Testis (tissue), 5 donors: ENCODE measurements at places on chromosomes 7 and 10. TPM values are rescaled to one million over a fixed set of nuclear protein-coding genes. Genes with fewer than 3 reads are reported as not detected.

- H3K27me3 ChIP-seq, result no peaks in the 10 kb centered on the region
- no peak overlapping the region for H3K27ac ChIP-seq
- H3K4me3 ChIP-seq, result no peak overlapping the region
- H3K36me3 ChIP-seq, result no peaks in the 10 kb centered on the region
- no peak for DNase-seq
These were observed 166.3 kb upstream of the RNF32 start for GRCh38 chr7:156474241-156474743.

ZNF503 gene
- 9.8 TPM for total RNA-seq

GRCh38 chr10:66572700-66573099 lies 353.1 kb upstream of the LRRTM3 start:
- H3K4me3 ChIP-seq, result no peak overlapping the region
- no peak overlapping the region for H3K27ac ChIP-seq
- H3K4me1 ChIP-seq, result no peaks in the 10 kb centered on the region
- H3K27me3 ChIP-seq, result no peaks in the 10 kb centered on the region
- no peak for DNase-seq
- no peaks in the 10 kb centered on the region for H3K36me3 ChIP-seq

DNA sequence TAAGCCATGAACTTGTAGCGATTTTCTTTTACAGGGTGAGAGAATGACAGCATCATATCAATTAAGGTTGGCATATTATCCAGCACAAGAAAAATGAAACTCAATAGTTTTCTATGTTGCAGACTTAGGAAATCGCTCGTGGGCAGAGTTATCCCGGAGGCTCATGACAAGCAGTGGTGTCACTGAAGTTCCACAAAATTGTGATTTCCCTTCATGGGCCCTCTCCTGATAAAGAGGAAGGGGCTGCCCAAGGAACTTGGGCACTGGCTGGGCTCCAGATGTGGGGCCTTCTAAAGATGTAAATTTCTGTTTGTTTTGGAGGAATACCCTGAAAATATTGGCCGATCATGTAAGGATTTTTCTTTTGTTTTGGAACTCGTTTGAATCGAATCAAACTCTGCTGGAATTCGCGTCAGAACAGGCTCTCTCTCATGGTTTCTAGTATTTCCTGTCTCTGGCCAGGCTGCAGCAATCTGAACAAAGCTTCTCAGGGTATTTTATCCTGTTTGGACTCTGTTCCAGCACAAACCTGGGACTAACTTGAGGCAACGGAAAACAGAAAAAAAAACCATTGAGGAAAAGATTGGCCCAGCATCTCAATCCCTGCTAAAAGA lies 340.6 kb upstream of the NRP1 start:
- no peak for DNase-seq
- no peaks in the 10 kb centered on the region for H3K36me3 ChIP-seq
- no peaks in the 10 kb centered on the region for H3K27me3 ChIP-seq
- peak overlapping the region; percentile 20 for H3K27ac ChIP-seq

DNA sequence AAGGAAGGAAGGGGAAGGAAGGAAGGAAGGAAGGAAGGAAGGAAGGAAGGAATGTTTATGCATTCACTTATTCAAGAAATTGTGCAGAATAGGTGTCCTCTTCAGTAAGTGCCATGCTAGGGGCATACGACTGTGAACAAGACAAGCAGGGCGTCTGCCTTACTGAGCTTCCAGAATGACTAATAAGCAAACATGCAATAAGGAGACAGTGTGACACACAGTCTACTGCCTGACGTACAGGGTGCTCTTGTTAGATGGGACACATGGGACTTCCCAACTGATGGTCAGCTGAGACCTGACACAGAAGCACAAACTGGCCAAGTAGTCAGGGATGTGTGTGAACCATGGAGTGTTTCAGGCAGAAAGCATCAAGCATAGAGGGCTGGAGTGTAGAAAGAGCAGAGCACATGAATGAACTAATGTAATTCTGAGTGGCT lies 18.2 kb downstream of the DNAJC12 start:
- no peak overlapping the region for H3K27ac ChIP-seq
- no peaks in the 10 kb centered on the region for H3K4me1 ChIP-seq
- no peaks in the 10 kb centered on the region for H3K27me3 ChIP-seq
- H3K36me3 ChIP-seq, result no peaks in the 10 kb centered on the region
- no peak overlapping the region for H3K4me3 ChIP-seq

OR6B1 gene
- total RNA-seq, result 1.8 TPM

DNA sequence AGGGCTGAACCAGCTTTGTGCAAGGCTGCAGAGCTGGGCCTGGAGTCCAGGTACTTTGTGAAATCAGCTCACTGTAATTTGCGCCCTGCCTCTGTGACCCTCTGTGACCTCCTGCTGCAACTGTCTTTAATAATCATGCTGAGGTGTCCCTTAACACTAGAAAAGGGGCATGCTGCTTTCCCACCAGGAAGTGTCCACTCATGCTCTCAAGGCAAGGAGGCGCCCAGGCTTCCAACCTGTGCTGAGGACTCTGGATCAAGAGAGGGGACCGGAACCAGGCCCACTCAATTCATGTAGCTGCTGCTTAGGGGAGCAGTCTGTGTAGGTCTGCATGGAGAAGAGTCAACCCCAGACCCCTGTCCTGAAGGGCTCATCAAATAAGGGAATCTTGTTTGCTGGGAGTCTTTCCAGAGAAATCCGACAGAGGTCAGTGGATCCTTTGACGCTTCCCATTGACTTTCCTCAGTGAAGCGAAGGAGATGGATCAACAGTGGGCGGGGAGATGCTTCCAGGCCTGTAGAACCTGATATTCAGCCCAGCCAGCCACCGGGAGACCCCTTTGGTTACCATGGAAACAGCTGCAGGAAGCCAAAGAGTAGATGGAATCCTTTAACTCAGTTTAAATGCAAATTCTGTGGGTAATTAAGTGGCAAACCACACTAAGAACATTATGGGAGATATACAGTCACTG lies 945.9 kb downstream of the GRID1 start:
- no peak overlapping the region for H3K4me3 ChIP-seq
- DNase-seq, result no peak
- no peaks in the 10 kb centered on the region for H3K27me3 ChIP-seq
- H3K4me1 ChIP-seq, result no peaks in the 10 kb centered on the region
- no peaks in the 10 kb centered on the region for H3K36me3 ChIP-seq
- H3K27ac ChIP-seq, result no peak overlapping the region

DNA sequence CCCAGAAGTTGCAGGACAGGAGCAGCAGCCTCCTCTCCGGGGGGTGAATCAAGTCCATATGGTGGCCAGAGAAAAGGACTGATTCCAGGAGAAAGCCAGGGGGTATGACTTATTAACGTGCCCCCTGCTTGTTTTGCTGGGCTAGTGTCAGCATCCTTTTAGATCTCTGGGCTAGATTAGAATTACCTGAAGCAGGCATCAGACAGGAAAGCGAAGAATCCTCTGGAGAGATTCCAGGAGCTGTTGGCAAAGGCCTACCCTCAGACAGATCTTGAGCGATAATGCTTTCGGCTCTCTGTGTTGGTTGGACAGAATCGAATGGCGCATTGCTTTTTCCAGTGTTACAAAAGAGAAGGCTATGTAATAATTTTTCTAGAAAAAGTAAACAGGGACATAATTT lies 164.0 kb upstream of the GLI3 start:
- no peaks in the 10 kb centered on the region for H3K4me1 ChIP-seq
- no peak overlapping the region for H3K4me3 ChIP-seq
- no peaks in the 10 kb centered on the region for H3K36me3 ChIP-seq
- H3K27me3 ChIP-seq, result no peaks in the 10 kb centered on the region
- H3K27ac ChIP-seq, result no peak overlapping the region

DNA sequence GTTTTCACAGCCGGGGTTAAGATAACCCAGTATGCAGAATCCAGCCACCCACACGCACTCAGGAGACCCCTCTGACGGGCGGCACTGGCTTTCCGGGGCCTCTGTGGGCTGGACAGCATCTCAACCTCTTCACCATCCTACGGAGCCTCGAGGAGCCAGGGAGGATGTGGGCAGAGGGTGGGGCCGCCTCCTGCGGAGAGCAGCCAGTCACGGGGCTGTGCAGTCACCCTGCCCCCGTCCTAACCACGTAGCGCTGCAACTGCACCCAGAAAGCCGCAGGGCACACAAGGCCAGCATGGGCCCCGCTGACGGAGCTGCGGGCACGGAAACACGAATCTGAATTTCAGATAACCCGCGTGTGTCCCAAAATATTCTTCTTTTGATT lies 270.3 kb downstream of the ELFN1 start:
- no peak overlapping the region for H3K27ac ChIP-seq
- H3K4me3 ChIP-seq, result no peak overlapping the region
- H3K4me1 ChIP-seq, result peaks cover 14% of the 10 kb centered on the region
- H3K27me3 ChIP-seq, result no peaks in the 10 kb centered on the region

DNA sequence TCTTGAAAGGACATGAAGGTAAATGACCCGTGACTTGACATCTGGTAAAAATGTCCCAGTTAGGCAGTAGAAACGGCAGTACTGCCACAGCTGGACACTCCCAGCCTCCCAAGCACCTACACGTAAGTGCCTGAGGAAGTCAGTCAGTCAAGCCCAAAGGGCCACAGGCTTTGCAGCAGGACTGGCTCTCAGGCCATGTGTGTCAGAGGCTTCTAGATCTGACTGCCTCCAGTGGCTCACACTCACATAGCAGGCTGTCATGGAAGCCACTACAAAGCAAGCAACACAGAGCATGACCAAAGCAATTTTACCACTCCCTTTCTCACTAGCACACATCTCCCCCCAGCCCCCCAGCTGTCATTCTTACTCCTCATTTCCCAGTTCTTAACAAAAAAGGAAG lies 17.8 kb upstream of the CCNJ start:
- H3K27me3 ChIP-seq, result no peaks in the 10 kb centered on the region
- peak; percentile 20 for DNase-seq
- H3K4me1 ChIP-seq, result no peaks in the 10 kb centered on the region
- H3K4me3 ChIP-seq, result no peak overlapping the region
- H3K36me3 ChIP-seq, result no peaks in the 10 kb centered on the region
- no peak overlapping the region for H3K27ac ChIP-seq

A1CF gene
- not detected for total RNA-seq

DNA sequence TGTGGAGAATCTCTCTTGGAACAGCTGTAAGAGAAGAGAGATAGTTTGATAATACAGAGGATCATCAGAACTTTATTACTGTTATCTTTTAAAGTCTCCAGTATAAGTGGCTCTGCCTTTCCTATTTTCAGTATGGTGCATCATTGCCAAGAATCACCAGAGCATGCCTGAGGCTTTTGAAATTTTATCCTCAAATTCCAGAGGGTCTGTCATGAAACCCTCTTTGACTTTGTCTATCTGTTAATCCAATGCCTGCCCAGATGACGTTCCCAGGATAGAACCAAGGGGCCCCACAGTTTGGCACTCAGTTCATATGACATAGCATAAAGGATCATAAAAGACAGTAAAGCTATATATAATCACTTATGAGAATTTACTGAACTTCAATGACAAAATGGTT lies 35.3 kb upstream of the SEMA3C start:
- H3K4me3 ChIP-seq, result no peak overlapping the region
- H3K4me1 ChIP-seq, result no peaks in the 10 kb centered on the region
- no peak for DNase-seq
- H3K27ac ChIP-seq, result no peak overlapping the region

PFKFB3 gene
- total RNA-seq, result 53.9 TPM

NKX6-2 gene
- total RNA-seq, result 20.1 TPM

DNA sequence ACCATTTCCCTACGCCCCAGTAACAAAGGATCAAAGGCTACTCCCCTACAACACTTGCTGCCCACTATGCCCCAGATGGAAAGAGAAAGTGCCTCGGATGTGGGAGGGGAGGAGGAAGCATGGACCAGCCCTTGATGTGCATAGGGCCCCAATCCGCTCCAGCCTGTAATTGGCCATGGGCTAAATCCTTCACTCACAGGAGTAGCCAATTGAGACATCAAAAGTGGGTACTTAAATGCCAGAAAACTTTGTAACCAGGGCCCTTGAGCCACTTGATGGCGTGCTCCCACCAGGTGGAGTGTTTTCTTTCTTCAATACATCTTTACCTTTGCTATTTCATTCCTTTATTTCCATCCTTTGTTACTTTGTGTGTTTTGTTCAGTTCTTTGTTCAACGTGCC lies 500.5 kb upstream of the LRRN3 start:
- no peak overlapping the region for H3K4me3 ChIP-seq
- no peaks in the 10 kb centered on the region for H3K36me3 ChIP-seq
- H3K27ac ChIP-seq, result no peak overlapping the region
- no peaks in the 10 kb centered on the region for H3K4me1 ChIP-seq

DNA sequence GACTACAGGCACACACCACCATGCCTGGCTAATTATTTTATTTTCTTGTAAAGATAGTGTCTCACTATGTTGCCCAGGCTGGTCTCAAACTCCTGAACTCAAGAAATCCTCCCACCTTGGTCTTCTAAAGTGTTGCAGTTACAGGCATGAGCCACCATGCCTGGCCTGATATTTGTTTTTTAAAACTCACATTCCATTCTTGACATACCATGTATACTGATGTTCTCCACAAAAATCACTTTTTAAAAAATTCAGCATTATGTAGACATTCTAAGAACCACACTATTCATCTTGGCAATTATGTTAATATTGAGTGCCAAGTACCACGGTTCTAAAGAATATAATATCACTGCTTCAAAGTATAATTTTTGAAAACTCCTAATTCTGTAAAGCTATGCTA lies 43.5 kb downstream of the IDE start:
- H3K27ac ChIP-seq, result no peak overlapping the region
- no peaks in the 10 kb centered on the region for H3K27me3 ChIP-seq
- DNase-seq, result no peak
- no peaks in the 10 kb centered on the region for H3K4me1 ChIP-seq
- H3K36me3 ChIP-seq, result no peaks in the 10 kb centered on the region

DNA sequence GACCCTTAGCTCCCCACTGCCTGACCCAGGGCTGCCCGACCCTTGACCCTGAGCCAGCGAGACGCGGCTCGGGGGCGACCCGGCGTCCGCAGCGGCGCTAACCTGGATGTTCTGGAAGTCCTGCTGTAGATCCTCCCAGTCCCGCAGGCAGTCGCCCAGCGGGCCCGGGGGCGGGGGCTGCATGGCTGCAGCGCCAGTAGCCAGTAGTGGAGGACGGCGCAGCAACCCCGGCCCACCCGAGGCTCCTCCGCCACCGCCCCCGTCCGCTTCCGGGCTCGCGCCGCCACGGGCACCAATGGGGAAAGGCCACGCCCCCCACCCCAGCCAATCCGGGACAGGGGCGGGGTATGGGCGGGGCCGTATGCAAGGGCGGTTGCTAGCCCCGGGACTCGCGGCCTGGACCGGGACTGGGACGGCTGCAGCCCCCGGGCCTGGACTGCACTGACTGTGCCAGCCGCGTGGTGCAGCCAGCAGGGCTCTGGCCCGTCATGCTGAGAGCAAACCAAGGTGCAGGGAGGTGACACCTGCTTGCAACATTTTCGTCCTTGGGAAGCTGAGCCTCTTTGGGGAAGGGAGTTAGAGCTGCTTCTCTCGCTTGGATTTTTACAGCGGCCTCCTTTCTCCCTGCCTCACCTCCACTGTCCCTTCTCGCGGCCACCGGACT lies at the start of gene TMEM120A:
Gene TMEM120A, minus strand, starts transcription at position 208 of the 664 bp plus-strand sequence. Its CDS starts 25 bp downstream, at position 183.
- H3K4me1 ChIP-seq, result peaks cover 43% of the 10 kb centered on the region
- H3K4me3 ChIP-seq, result peak within 1 kb of the TSS; percentile 76
- peak; percentile 97 for DNase-seq
- H3K27me3 ChIP-seq, result no peaks in the 10 kb centered on the region

ANKIB1 gene
- 97.8 TPM for total RNA-seq

NACAD gene
- 12.0 TPM for total RNA-seq

DNA sequence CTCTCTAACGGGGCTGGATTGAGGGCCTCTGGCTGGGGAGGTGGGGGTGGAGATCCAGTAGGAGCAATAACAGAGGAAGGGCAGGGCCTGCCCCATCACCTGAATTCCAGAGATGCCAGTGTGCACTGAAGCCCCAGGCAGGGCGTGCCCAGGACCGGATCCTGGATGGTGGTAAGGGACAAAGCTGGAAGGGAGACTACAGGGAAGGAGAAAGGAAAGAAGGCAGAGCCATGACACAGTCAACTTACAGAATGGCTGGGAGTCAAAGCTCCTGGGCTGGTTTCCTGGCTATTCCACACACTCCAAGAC lies 666 bp downstream of the TMEM139 start:
- no peak overlapping the region for H3K27ac ChIP-seq
- no peaks in the 10 kb centered on the region for H3K36me3 ChIP-seq
- H3K4me3 ChIP-seq, result no peak overlapping the region
- H3K27me3 ChIP-seq, result no peaks in the 10 kb centered on the region
